ENCODE measurements at places on chromosomes 13 and 19.
A peak's percentile ranks its signal among the peaks of the same experiment; 100 is the strongest.

DNA sequence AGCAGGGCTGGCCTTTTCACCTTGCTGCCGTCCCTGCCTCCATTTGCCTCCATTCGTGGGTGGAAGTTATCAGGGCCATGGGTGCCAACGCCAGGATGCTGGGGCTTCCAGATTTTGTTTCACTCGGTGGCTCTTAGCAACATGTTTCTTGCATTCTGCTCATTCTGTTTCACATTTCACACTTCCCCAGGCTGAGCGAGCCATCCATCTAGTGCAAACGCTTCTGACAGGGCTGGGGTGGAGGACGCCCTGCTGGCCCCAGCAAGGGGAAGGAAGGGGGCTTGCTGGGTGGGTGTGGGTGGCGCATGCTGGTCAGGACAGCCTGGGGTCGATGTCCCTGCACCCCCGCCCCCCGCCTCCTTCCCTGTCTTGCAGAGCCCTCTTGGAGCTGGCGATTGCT, 165.2 kb downstream of the URI1 start:
- no peak for DNase-seq

DNA sequence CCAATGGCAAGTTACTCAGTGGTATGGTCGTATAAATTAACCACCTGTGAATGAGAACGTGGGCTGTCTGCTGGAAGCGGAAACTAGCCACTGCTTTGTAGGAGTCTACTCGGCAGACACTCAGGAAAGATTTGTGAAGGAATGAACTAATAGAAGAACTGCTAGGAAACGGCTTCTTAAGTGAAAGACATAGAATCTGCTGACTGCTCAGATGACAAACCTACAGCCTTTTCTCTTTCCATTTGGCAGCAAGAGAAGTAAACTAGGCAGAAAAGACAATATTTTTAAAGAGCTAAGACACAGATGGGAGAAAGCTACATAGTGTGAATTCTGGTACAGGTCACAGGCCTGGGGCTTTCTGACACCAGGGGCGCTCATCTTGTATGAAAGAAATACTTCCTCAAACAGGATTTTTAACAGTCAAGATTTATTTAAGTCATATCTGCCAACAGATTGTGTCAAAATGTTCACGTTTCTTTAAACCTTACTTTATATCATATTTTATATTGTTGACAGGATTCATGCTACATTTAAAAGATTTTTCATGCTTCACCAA, 78.4 kb downstream of the MIPEP start:
- DNase-seq, result no peak

DNA sequence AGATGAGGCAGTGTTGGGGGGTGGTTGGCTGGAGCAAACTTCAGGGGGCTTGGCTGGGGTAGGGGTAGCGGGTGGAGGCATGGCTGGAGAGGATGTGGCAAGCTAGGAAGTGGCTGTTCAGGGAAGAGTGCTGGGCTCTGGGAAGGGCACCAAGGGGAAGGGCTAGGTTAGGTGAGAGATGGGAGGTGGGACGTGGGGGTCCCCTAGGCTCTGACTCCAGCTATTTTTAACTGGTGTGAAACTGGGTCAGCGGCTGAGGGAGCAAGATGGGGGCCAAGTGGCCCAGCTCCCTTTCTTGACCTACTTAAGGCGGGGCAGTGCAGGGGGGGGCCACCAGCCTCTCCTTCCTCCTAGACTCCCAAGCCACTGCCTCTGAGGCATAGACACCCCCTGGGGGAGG, 7.3 kb downstream of the KCNC3 start:
- no peak for DNase-seq

DNA sequence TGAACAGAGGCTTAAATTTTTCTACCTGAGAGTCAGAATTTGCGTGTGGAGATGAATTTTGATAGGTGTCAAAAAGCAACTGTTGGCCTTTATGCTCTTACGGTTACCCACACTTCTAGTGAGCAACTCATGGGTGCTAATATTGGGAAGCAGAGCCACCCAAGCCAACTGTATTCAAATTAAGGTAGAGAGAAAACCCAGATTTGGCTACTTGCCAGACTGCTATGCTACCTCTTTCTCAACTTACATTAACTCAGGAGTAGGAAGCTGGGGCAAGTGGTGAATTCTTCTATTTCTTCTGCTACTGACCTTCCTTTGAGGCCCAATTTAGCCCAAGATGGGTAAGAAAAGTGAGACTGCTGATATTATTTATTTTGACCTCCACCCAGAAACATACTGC, 83.9 kb downstream of the OLFM4 start:
- DNase-seq, result no peak

GRCh38 chr19:17881701-17882100, 10.0 kb downstream of the SLC5A5 start:
- no peak for DNase-seq

DNA sequence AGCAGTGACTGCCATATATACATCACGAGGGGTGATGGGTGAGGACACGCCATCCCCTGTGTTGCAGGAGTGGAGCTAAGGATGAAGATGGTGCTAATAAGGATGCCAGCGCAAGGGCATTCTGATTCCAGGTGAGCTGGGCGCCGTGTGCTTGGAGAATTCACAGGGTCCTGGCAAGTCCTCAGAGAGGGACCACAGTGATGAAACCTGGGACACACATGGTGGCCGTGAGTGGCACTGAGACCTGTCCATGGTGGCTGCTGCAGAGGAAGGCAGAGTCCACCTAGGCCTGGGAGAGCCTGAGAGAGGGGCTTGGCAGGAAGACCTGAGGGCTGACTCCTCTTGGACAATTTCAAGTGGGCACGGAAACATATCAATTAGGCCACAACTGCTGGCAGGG, 65.2 kb downstream of the RFX2 start:
- no peak for DNase-seq

GRCh38 chr13:58782736-58783135, 1151.2 kb downstream of the PCDH17 start:
- DNase-seq, result no peak

DNA sequence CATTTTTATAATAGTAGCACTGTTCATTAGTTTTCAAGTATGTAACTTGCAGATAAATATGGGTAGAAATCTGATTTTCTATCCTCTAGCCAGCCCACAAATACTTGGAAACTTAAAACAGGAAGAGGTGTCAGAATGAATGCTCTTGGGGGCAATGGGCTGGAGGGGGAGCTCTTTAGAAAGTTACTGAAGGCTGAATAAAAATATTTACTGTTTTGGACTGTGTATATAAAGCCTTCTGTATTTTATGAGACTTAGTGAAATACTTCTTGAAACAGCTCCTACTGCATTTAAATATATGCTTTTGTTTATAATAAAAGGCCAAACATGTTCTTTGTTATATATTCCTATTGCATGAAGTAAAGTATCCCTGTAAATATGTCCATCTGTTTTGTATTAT, 138.8 kb downstream of the RGCC start:
- DNase-seq, result no peak

- no peak for DNase-seq
Observed at GRCh38 chr13:111645198-111645597, 324.8 kb downstream of the TEX29 start.

- no peak for DNase-seq
Observed at GRCh38 chr13:36567485-36567884, 106.3 kb upstream of the SERTM1 start.

- DNase-seq, result peak; percentile 60
Observed at GRCh38 chr19:1251330-1252220, 3.2 kb downstream of the MIDN start.

Data from H54 (cell line).